Transverse colon (tissue), 4 donors: ENCODE measurements at places on chromosomes 1 and 21. TPM values are rescaled to one million over a fixed set of nuclear protein-coding genes. Genes with fewer than 3 reads are reported as not detected.
A peak's percentile ranks its signal among the peaks of the same experiment; 100 is the strongest.

DNA sequence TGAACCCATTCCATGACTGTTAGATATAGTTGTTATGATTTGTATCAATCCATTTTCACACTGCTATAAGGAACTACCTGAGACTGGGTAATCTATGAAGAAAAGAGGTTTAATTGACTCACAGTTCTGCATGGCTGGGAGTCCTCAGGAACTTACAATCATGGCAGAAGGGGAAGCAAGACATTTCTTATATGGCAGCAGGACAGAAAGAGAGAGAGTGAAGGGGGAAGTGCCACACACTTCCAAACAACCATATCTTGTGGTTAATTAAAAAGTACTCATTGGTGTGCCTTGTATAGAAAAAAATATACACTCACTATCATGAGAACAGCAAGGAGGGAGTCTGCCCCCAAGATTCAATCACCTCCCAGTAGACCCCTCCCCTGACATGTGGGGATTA is 137.6 kb upstream of the NBPF11 start:
- H3K27ac ChIP-seq: no peak overlapping the region
- no peaks in the 10 kb centered on the region for H3K27me3 ChIP-seq
- no peak for DNase-seq

DNA sequence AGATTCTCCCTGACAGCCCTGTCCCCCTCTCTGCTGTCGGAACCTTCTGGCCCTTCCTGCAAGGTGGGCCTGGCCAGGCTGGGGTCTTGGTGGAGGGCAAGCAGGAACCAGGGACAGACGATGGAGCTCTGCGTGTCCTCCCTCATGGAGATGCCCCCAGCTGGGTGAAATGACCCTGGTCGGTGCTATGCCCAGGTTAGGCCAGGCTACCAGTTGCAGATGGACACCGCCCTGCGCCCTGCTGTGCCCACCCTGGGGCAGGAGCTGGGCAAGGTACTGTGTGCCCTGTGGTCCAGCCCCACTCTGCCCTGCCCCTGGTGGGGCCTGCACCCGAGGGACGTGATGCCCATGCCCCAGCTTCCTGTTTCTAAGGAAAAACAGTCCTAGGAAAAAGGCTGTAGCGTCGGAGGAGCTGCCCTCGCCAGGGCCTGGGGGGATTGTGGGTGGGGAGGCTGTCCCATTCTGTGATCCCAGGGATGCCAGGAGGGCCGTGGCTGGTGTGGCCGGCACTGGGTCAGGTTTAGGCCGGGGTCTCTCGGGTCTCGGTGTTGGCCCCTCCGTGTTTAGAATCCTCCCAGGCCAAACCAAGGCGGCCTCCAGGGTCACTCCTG is 77.6 kb downstream of the MORN1 start:
- peaks cover 9% of the 10 kb centered on the region for H3K27me3 ChIP-seq
- peak overlapping the region; percentile 88 for H3K27ac ChIP-seq
- H3K4me1 ChIP-seq: peaks cover 35% of the 10 kb centered on the region

DNA sequence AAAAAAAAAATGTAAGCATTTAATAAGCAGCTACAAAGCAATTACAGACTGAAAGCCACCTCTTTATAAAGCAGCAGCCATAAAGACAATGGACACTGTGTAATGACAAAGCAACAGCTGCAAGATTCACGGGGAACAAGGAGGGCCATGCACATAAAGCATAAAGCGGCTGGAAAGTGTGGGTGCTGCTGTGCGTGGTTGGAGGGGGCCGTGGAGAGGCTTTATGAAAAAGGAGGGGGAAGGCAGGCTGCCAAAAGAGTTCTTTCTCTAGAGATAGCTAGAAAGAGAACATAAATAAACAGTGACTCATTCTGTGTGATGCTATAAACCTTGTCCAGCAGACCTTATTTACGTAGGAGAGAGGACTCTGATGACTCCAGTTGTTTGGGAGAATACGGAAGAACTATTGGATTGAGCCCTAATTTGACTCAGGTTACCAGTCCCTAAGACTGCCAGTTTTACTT is 49.3 kb downstream of the ADAMTS1 start:
- H3K4me1 ChIP-seq: peaks cover 14% of the 10 kb centered on the region
- H3K36me3 ChIP-seq: no peaks in the 10 kb centered on the region
- H3K27me3 ChIP-seq: no peaks in the 10 kb centered on the region
- H3K4me3 ChIP-seq: no peak overlapping the region

GRCh38 chr1:200670242-200671118 is 773 bp upstream of the DDX59 start:
- H3K27me3 ChIP-seq: no peaks in the 10 kb centered on the region
- H3K27ac ChIP-seq: peak overlapping the region; percentile 99
- peak overlapping the region; percentile 29 for H3K4me3 ChIP-seq
- peaks cover 34% of the 10 kb centered on the region for H3K4me1 ChIP-seq
- peak; percentile 51 for DNase-seq

DNA sequence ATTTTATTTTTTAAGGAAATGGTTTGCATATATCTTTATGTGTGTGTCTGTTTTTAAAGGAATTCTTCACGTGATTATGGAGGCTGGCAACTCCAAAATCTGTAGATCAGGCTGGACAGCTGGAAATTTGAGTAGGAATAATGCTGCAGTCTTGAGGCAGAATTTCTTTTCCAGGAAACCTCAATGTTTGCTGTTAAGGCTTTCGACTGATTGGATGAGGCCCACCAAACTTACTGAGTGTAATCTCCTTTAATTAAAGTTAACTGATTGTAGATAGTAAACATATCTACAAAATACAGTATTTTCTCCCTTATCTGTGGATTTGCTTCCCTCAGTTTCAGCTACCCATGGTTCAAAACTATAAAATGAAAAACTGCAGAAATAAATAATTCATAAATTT is 883.1 kb downstream of the TTLL7 start:
- H3K27me3 ChIP-seq: no peaks in the 10 kb centered on the region
- no peaks in the 10 kb centered on the region for H3K36me3 ChIP-seq
- no peaks in the 10 kb centered on the region for H3K4me1 ChIP-seq
- no peak overlapping the region for H3K4me3 ChIP-seq

- no peaks in the 10 kb centered on the region for H3K4me1 ChIP-seq
- no peak for DNase-seq
- no peaks in the 10 kb centered on the region for H3K27me3 ChIP-seq
- H3K4me3 ChIP-seq: no peak overlapping the region
Measured at GRCh38 chr1:31199949-31200348, 39.7 kb downstream of the NKAIN1 start.

DNA sequence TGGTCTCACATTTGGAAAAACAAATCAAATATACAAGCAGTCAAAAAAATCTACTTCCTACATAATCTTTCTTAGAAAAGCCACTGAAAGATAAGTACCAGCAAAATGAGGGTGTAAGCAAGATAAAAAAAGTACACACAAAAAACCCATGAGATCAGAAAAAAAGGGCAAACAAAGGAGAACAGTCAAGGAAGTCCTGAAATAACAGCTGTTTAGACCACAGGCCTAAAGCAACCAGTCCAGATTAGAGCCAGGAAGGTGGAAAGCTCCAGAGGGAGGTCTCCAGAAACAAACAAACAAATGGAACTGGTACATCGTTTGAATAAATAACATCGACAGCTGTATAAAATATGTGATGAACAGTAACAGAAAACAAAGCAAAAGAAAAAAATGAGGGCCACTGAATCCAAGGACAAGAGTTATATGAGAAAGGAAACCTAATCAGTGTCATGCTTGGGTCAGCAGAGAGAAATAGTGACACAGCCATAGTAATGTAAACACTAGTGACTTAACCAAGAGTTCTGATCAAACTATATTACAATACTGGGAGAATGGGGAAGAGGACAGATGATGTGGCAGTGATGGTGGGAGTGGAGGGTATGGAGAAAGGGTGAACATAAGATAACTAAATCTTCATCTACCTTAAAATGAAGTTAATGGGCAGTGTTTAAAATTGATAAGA is 67.5 kb downstream of the NVL start:
- no peak overlapping the region for H3K27ac ChIP-seq
- H3K4me3 ChIP-seq: no peak overlapping the region

- peaks cover 46% of the 10 kb centered on the region for H3K36me3 ChIP-seq
Measured at GRCh38 chr1:119940697-119941096, 44.4 kb upstream of the ADAM30 start.

DNA sequence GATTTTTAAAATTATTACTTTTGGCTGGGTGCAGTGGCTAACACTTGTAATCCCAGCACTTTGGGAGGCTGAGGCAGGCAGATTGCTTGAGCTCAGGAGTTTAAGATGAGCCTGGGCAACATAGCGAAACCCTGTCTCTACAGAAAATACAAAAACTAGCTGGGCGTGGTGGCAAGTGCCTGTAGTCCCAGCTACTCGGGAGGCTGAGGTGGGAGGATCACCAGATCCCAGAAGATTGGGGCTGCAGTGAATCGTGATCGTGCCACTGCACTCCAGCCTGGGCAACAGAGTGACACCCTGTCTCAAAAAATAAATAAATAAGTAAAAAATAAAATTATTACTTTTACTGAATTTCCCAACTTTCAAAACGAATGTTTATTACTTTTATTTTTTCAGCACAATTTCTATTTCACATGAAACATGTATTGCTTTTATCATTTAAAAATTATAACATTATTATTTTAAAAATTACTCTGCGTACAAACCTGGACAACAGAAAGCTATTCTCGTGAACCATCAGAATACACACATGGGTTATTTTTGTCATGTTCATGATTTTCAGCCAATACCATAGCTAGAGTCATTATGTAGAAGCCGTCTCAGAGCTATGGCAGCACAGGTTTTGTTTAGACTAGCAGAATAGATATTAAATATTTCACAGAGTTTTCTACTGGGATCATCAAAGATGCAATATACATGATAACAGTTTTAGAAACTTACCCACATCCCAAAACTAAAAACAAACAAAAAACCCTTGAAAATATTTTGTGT is 621 bp downstream of the AMPD1 start:
- no peaks in the 10 kb centered on the region for H3K27me3 ChIP-seq
- no peak overlapping the region for H3K4me3 ChIP-seq
- H3K36me3 ChIP-seq: no peaks in the 10 kb centered on the region
- no peaks in the 10 kb centered on the region for H3K4me1 ChIP-seq

DNA sequence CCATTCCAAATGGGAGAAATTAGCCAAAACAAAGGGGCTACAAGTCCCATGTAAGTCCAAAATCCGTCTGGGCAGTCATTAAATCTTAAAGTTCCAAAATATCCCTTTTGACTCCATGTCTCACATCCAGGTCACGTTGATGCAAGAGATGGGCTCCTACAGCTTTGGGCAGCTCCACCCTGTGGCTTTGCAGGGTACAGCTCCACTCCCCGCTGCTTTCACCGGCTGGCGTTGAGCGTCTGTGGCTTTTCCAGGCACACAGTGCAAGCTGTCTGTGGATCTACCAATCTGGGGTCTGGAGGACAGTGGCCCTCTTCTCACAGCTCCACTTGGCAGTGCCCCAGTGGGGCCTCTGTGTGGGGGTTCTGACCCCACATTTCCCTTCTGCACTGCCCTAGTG is 130.2 kb downstream of the TPR start:
- no peaks in the 10 kb centered on the region for H3K4me1 ChIP-seq
- no peaks in the 10 kb centered on the region for H3K27me3 ChIP-seq
- DNase-seq: no peak
- H3K4me3 ChIP-seq: no peak overlapping the region
- no peak overlapping the region for H3K27ac ChIP-seq

GRCh38 chr1:58879464-58879863 is 95.6 kb upstream of the JUN start:
- H3K4me3 ChIP-seq: no peak overlapping the region
- no peaks in the 10 kb centered on the region for H3K36me3 ChIP-seq
- H3K27me3 ChIP-seq: no peaks in the 10 kb centered on the region
- no peak overlapping the region for H3K27ac ChIP-seq

- H3K27ac ChIP-seq: no peak overlapping the region
- H3K36me3 ChIP-seq: no peaks in the 10 kb centered on the region
- H3K27me3 ChIP-seq: no peaks in the 10 kb centered on the region
Measured at GRCh38 chr1:183101081-183101480, 77.9 kb downstream of the LAMC1 start.

- peak overlapping the region; percentile 6 for H3K27ac ChIP-seq
- no peaks in the 10 kb centered on the region for H3K36me3 ChIP-seq
Measured at GRCh38 chr1:193417945-193418744, 231.7 kb upstream of the B3GALT2 start.

DNA sequence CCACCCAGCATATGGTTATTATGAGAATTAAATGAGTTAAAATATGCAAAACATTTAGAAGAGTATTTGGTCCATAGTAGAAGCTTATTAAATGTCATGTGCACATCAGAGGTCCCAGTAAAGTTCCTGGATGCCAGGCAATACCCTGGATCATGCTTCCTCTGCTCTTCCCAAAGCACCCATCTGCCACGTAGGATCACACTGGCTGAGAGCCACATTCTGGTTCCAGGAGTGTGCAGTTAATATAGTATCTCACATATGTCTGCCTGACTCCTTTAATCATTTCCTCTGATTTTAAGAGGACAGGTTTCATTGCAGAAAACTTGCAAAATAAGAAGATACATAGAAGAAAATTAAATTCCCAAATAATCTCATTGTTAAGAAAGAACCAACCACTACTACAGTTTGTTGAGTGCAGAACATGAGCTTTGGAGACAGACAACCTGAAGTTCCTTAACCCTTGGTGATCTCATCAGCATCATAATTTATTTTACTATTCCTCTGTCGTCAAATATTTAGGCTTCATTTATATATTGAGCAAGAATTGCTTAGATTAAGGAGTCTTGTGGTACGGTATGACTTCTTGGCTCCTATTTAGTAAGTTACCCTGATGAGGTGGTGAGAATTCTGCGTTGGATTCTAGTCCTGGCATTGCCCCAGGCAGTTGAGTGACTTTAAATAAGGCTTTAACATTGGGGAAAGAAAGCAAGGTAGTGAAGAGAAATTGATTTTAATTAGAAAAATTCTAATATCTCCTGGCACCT is 12.3 kb downstream of the SGIP1 start:
- DNase-seq: no peak
- H3K27ac ChIP-seq: no peak overlapping the region
- H3K36me3 ChIP-seq: no peaks in the 10 kb centered on the region
- no peaks in the 10 kb centered on the region for H3K27me3 ChIP-seq
- peaks cover 9% of the 10 kb centered on the region for H3K4me1 ChIP-seq

Gene RAB7B
- 0.27 TPM for total RNA-seq

GRCh38 chr1:10588640-10589039 is 113.9 kb downstream of the PEX14 start:
- H3K4me3 ChIP-seq: no peak overlapping the region
- H3K27ac ChIP-seq: no peak overlapping the region
- no peaks in the 10 kb centered on the region for H3K36me3 ChIP-seq
- DNase-seq: no peak
- no peaks in the 10 kb centered on the region for H3K27me3 ChIP-seq

DNA sequence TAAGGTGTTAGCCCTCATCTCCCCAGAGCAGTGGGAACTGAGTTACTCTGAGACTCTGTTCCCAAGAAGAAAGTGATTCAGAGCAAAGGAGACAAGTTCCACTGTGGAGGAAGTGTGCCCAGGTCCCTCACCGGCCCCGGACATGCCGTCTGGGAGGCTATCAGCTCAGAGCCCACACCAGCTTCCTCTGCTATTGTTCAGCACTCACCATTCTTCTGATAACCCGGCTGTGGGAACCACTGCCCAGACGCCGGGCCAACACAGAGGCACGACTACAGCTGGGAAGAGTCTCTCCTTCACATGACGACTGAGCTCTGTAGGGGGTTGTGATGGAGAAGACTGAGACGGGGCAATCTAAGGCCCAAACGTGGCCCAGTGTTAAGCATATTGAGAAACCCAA is 34.2 kb upstream of the GJA5 start:
- no peaks in the 10 kb centered on the region for H3K4me1 ChIP-seq
- H3K27ac ChIP-seq: no peak overlapping the region
- H3K36me3 ChIP-seq: no peaks in the 10 kb centered on the region
- no peak for DNase-seq
- no peak overlapping the region for H3K4me3 ChIP-seq

Gene STUM
- total RNA-seq: 2.7 TPM
